ENCODE measurements at places on chromosomes 13 and 19. TPM values are rescaled to one million over a fixed set of nuclear protein-coding genes. Genes with fewer than 3 reads are reported as not detected.

GRCh38 chr19:48672994-48673393 lies at the start of gene NTN5:
Gene NTN5 (minus strand): TSS chr19:48673017. CDS start chr19:48670986, 2,031 bp downstream.
- no peak for DNase-seq

DNA sequence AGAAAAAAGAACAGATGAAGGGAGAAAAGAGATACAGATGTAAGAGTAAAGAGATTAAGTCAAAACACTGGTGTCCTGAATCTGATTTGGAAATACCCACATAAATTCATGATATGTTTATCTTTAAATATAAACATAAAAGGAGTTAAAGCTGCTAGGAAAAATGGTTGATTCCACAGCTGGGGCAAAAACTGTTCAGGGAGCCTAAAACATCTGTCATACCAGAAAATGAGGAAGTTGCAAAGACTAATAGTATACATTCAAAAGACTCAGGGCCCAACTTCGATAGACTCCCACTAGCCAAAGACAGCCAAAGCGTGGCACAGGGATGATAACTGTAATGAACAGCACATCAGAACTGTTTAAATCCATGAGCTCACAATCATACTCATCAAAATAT lies 62.0 kb downstream of the ABCC4 start:
- no peak for DNase-seq

DNA sequence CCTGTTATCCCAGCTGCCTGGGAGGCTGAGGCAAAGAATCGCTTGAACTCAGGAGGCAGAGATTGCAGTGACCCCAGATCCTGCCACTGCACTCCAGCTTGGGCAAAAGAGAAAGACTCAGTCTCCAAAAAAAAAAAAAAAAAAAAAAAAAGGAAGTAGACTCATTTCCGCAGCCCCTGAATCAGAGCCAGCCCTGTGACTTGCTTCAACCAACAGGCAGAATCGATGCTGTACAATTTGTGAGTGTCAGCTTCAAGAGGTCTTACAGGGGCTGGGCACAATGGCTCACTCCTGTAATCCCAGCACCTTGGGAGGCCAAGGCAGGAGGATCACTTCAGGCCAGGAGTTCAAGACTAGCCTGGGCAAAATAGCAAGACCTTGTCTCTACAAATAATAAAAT lies 12.8 kb downstream of the ANKRD27 start:
- no peak for DNase-seq

- DNase-seq = no peak
These were observed 8.2 kb downstream of the GRIN3B start for GRCh38 chr19:1008268-1009040.

- no peak for DNase-seq
These were observed 5.6 kb downstream of the KLF16 start for GRCh38 chr19:1857648-1858326.

- peak; percentile 80 for DNase-seq
These were observed 4.1 kb upstream of the CD79A start for GRCh38 chr19:41872775-41873647.

DNA sequence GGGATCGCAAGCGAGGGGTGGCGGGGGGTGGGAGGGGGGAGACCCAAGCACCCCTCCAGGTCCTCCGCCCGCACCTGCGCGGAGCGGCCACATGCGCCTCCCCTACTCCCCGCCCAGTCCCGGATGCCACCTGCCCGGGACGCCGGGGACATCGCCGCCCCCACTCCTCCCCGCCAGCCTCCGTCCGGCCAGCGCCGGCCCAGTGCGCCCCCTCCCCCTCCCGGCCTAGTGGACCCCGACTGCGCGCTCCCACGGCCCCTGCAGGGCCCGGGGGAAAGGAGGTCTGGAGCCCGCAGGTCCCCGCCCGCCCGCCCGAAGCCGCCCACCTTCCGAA lies 263 bp downstream of the RHPN2 start:
- no peak for DNase-seq

DNA sequence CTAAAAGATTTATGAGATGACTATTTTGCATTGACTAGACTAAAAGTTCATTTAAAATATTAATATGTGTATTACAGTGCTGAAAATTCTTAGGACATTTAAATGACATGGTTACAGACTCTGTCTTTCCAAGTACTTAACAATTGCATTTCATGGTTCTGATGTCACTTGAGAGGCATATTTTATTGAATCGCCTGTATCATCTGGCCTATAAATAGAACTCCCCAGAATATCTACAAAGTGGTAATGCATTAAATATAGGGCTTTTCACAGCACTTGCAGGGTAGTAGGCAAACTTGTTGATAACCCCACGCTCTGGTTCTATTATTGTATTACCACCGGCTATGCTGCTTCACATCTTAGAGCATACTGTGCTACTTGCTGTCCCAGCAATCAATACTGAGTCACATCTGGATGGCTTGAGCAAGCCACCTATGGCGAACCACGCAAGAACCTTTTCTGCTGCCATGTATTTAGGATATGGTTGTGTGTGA lies 400.6 kb downstream of the HS6ST3 start:
- no peak for DNase-seq

GRCh38 chr19:46391296-46392251 lies 21.8 kb downstream of the CCDC8 start:
- DNase-seq = no peak

DNA sequence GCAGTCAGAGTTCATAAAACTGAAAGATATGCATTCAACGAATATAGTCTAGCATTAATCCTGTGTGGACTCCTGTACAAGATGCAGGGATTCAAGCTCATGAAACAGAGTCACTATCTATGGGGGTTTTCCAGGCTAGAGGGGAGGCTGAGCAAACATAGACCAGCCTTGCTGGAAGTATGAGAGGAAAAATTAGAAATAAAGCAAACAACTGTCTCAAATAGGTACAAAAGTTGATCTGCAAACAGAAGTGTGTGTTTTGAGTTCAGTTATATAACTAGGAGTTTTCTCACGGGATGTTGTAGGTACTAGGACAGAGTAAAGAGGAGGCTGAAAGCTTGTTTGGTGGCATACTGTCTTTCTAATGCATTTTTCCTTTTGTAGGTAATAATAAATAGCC lies 8.5 kb upstream of the LGALS14 start:
- no peak for DNase-seq

DNA sequence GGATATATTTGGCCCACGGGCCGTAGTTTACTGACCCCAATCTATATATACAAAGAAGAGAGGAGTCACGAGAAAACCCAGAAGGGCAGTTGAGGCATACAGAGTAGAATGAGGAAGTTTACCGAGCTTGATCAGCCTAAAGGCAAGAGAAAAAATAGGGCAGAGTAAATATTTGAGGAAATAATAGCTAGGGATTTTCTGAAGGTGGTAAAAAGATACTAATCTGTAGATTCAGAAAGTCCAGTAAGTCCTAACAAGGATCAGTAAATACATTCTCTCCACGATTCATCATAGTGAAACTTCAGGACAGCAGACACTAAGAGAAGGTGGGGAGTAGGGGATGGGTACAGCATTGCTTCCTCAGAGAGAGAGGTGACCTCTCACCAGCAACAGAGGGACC lies 248.1 kb downstream of the ATP8A2 start:
- DNase-seq = no peak

- no peak for DNase-seq
These were observed 33.1 kb downstream of the DHRS12 start for GRCh38 chr13:51770681-51771417.

GRCh38 chr19:45402298-45403061 lies 2.4 kb downstream of the PPP1R13L start:
- no peak for DNase-seq

DNA sequence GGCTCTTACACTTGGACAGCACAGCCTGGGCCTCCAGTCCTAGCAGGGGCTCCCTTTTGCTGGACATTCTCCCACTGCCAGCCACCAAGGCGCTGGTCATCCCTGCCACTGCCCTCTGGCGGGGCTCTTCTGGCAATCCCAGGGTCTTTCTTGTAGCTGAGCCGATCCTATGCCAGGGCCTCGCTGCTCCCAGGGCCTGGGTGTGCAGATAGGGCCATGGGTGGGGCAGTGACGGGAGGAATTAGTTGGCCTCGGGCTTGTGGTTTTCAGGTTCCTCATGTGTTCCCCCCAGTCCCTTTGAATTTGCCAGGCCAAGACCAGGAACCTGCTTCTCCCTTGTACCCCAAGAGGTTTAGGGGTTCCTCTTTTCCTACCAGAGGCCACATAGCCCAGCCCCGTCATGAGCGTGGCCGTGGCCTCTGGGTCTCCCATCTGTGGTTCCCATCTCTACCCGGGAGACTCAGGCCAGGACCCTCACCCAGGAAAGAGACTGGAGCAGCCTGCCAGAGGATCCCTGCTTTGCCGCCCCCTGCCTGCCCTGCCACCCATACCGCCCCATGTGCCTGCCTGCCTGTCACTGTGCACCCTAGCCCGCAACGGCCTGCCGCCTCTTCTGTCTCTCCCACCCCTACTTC lies 26.2 kb downstream of the TMED1 start:
- no peak for DNase-seq

DNA sequence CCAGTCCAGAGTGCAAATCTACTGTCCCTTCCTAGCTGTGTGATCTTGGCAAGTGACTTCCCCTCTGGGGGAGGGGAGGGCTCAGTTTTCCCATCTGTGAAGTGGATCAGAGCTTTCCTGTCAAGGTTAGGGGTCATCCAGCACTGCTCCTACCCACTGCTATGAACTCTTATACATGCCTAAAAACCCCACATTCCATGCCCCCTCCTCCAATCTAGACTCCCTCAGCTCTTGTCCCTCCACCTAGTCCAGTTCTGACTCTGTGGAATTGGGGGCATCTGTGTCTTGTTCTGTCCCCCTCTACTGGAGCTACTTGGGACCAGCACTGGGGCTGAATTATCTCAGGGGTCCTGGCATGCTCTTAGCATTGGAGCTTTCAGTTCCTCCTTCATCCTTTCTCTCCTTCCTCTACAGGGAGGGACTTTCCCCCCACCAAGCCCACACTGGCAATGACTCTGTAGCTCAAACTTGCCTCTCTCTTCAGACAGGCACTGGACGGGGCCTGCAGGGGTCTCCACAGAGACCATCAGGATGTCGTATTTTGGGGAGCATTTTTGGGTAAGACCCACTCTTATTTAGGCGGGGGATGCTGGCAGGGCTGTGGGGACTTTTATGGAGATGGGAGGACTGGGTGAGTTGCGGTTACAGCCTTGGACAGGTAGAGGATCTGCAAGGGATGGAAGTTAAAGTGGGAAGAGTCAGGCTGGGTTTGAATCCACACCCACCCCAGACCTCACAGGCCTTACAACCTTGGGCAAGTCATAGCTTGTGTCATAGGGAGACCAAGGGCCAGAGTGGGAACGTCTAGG lies 3.6 kb downstream of the FCHO1 start:
- no peak for DNase-seq

DNA sequence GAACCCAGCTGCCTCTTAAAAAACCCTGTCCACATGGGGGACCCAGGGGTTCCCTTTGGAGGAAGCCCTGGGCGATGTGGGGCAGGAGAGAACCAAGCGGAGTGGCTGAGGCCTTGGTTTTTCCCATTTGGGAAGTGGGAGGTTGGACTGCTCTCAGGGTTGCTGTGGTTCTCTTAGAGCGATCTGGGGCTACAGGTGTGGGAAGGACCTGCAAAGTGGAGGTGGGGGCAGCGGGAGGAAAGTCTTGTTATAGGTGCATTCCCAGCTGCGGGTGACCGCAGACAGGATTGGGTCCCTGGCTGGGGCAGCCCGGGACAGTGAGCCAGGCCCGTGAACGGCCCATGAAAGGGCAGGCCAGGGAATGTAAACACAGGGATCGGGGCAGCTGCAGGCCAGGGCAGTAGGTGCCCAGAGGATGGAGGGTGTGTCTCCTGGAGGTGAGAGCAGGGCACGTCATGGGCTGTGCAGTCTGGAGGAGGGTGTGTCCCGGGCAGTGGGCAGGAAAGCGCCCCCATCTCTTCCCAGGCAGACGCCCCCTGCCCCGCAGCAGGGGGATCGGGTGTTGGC lies 814 bp downstream of the SLC25A23 start:
- DNase-seq = no peak

DNA sequence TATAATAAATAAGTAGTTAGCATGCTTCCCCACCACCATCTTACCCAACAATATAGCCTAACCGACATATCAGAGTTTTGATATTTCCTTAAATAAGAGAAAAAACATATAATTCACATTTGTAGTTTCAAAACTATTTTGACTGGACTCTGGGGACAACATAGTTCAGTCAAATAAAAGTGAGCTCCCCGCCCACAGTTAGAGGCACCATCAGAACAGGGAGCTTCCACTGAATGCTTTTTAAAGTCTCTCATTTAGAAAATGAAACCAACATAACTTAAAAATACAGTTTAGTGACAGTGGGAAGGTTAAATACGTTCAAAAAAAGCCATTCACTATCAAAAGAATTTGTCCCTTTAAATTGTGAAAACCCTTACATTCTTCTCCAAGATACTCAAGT lies 92.8 kb downstream of the EPSTI1 start:
- DNase-seq = no peak

GRCh38 chr13:29545988-29546387 lies 49.5 kb downstream of the SLC7A1 start:
- no peak for DNase-seq

- DNase-seq = no peak
These were observed 37.3 kb downstream of the ZNF558 start for GRCh38 chr19:8794823-8795222.

GRCh38 chr13:19769854-19770253 lies 12.9 kb downstream of the PSPC1 start:
- no peak for DNase-seq

- DNase-seq = no peak
These were observed 91.8 kb upstream of the POSTN start for GRCh38 chr13:37690361-37690760.

DNA sequence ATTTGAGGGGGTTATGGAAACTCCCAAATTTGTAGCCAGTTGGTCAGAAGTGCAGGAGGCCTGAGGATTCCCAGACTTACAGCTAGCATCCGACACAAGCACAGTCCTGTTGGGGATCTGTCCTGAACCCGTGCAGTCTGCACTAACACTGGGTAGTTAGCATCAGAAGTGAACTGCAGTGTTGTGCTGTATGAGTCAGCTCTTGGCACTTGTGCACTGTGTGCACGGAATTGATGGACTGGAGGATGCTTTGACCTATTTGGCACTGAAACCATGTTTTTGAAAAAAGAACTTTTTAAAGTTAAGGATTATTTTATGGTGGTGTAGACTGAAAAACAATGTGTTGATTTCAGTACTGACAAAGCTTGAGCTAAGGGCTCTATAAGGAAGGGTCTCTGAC lies 279.0 kb downstream of the NHLRC3 start:
- DNase-seq = no peak

- DNase-seq = no peak
These were observed 38.2 kb downstream of the ATP12A start for GRCh38 chr13:24718192-24718965.

GRCh38 chr13:37313372-37313771 lies 207.9 kb upstream of the CSNK1A1L start:
- no peak for DNase-seq

The SIGLEC6 gene
- total RNA-seq = not detected

The ZNF578 gene
- total RNA-seq = 0.43 TPM

The SBK2 gene
- not detected for total RNA-seq

The ZNF790 gene
- 2.6 TPM for total RNA-seq

The SIGLEC10 gene
- total RNA-seq = not detected

The FUT1 gene
- total RNA-seq = 0.16 TPM

The C19orf44 gene
- 2.2 TPM for total RNA-seq

The AXL gene
- total RNA-seq = 0.03 TPM

The SYCN gene
- total RNA-seq = not detected

The RHPN2 gene
- 25.9 TPM for total RNA-seq

The GARIN5A gene
- total RNA-seq = 0.27 TPM

The EFNA2 gene
- 0.37 TPM for total RNA-seq

The OVOL3 gene
- total RNA-seq = not detected

The DLL3 gene
- total RNA-seq = 45.3 TPM

The CDX2 gene
- 2.5 TPM for total RNA-seq

The ZNF836 gene
- 2.2 TPM for total RNA-seq

The ERICH6B gene
- total RNA-seq = not detected
